ENCODE measurements at places on chromosomes 4 and X.
A peak's percentile ranks its signal among the peaks of the same experiment; 100 is the strongest.

DNA sequence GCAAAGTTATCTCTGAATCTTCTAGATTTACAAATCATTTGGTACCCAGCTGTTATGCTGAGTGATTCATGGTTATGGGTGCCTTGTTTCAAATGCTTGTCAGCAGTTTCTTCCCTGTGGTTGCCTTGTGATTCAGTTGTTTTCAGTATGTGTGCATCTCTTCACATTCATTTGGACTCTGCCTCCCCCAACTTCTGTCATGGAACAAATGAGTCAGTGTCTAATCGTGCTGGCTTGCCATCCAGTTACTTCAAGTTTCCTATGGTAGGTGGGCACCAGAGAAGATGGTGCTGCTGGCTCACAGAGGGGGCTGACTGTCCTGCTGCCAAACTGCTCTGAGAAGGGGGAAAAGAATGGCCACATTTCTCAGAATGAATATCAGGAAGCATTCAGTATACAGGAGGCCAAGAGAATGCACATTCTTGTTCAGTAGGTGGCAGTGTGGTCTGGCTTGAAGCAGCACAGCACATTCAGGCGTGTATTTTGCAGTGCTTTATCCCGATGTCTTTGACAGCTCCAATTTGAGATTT is 260.9 kb downstream of the GLUD2 start:
- peak; percentile 7 for DNase-seq
- H3K27me3 ChIP-seq: no peaks in the 10 kb centered on the region
- H3K4me1 ChIP-seq: no peaks in the 10 kb centered on the region
- no peaks in the 10 kb centered on the region for H3K36me3 ChIP-seq
- H3K27ac ChIP-seq: no peak overlapping the region
- H3K4me3 ChIP-seq: no peak overlapping the region

- no peaks in the 10 kb centered on the region for H3K4me1 ChIP-seq
- H3K4me3 ChIP-seq: no peak overlapping the region
- no peak overlapping the region for H3K27ac ChIP-seq
- no peaks in the 10 kb centered on the region for H3K36me3 ChIP-seq
Measured at GRCh38 chr4:32117693-32118092, 1397.5 kb downstream of the PCDH7 start.

DNA sequence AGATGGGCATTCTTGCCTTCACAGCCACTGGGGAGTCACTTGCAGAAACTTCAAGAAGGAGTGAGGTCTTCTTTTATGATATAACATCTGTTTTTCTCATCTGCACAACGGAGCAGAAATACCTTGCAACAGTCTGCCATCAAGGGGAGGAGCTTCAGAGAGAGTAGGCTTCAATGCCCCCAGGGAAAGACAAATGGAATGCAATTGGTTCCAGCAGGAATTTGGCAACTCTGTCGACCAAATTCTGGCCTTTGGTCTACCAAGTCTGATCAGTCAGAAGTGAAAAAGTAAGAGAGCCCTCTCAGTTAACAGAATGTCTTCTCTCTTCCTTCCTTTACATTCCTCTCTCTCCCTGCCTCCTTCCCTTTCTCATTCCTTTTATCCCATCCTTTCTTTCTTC is 229.3 kb downstream of the IDS start:
- no peaks in the 10 kb centered on the region for H3K27me3 ChIP-seq
- no peak overlapping the region for H3K27ac ChIP-seq
- no peaks in the 10 kb centered on the region for H3K36me3 ChIP-seq
- no peaks in the 10 kb centered on the region for H3K4me1 ChIP-seq

GRCh38 chr4:26936284-26937065 is 75.8 kb downstream of the STIM2 start:
- H3K4me1 ChIP-seq: no peaks in the 10 kb centered on the region
- no peak overlapping the region for H3K4me3 ChIP-seq
- peak; percentile 26 for DNase-seq
- H3K36me3 ChIP-seq: no peaks in the 10 kb centered on the region

DNA sequence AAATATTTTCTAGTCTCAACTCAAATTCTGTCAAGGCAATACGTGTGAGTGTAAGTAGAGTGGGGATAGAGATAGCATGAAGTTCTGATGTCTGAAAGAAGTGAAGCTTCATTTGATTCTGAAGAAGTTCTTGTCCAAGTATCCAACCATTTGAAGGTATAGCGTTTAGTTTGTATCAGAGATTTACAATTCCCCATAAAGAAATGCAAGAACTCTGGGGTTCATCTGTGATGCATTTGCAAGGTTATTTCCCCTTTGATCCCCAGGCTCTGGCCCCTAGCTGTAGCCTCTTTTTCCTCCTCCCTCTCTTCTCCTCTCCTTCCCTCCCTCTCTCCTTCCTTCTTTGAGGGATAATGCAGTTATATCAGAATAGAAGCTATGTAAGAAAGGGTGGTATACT is 7.8 kb downstream of the FGA start:
- no peak for DNase-seq
- H3K4me3 ChIP-seq: no peak overlapping the region
- H3K27ac ChIP-seq: no peak overlapping the region
- H3K4me1 ChIP-seq: no peaks in the 10 kb centered on the region

- no peak overlapping the region for H3K4me3 ChIP-seq
- H3K27me3 ChIP-seq: no peaks in the 10 kb centered on the region
- no peaks in the 10 kb centered on the region for H3K4me1 ChIP-seq
- H3K36me3 ChIP-seq: peaks cover 4% of the 10 kb centered on the region
- peak; percentile 48 for DNase-seq
- no peak overlapping the region for H3K27ac ChIP-seq
Measured at GRCh38 chr4:67456577-67457196, 88.6 kb downstream of the CENPC start.

- no peaks in the 10 kb centered on the region for H3K4me1 ChIP-seq
- H3K27ac ChIP-seq: no peak overlapping the region
- no peaks in the 10 kb centered on the region for H3K27me3 ChIP-seq
- no peaks in the 10 kb centered on the region for H3K36me3 ChIP-seq
Measured at GRCh38 chr4:5460106-5460801, 248.1 kb downstream of the EVC2 start.
